NCI-H1092 treated with DMSO at 0.1 percent for 48 hours (cell line): ENCODE measurements at places on chromosomes 6 and 20.

GRCh38 chr20:14583413-14583812, 246.0 kb upstream of the FLRT3 start:
- peak; percentile 34 for DNase-seq

DNA sequence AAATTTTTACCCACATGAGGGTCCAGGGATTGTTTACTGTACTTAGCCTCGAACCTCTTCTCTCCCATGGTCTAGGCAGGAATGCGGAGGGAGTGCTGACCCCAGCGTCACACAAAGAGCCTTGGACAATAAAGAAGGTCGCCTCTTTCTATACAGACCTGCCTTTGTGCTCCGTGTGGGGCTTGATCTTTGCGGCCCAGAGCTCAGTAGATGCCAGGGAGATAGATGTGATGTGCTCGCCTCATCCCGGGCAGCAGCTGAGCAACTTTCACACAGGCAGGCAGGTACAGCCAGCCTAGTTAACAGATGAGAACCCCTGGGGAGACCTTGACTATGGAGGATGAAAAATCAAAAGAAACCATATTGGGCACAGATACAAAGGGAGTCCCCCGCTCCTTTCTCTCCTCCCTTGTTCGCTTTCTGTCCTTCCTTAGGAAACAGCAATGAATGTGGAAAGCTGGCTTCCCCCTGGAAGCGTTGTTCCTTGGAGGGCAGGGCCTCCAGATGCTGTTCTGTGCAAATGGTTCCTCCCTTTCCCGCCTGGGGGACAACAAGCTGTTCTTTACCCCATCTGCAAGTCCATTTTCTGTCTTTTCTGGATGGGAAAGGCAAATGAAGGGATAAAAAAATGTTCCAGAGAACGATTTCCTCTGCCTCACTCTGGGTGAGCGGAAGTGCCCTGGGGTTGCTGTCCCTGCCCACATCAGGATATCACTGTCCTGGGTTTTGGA, 128.3 kb downstream of the OLIG3 start:
- no peak for DNase-seq

DNA sequence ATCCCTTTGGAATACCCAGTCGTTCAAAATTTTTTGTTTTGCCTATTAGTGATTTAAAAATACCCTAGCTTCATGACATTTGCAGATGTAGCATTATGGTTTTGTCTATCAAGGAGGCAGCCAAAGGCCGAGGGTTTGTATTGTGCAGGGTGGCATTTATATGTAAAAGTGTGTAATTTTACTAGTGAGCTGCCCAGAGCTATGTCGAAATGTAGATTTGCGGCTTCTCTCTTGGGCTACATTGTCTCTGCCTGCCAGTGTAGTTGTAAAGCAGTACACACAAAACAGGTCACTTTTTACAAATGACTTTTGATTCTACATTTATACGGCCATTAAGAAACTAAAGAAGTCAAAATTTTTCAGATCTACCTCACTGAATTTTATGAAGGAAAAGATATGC, 87.7 kb downstream of the TSHZ2 start:
- DNase-seq: no peak

GRCh38 chr20:10655720-10656669, 17.8 kb downstream of the JAG1 start:
- DNase-seq: no peak

GRCh38 chr6:125974214-125974866, 12.0 kb upstream of the TRMT11 start:
- peak; percentile 43 for DNase-seq

DNA sequence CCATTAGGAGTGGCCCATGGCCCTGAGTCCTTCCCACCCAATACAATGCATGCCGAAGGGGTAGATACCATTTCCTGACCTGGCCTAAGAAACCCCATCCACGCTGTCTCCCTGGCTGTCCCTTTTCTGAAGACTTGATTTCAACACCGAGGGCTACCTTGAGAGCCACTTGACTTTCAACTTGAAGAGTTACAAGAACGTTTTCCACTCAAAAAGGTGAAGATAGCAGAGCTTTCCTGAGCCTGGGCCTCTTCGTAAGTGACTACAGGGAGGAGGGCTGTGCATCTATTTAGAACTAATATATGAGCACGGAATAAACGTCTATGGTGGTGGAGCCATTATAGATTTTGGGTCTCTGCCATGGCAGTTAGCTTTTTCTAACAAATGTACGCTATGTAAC, 14.4 kb upstream of the PPP1R14C start:
- peak; percentile 57 for DNase-seq

DNA sequence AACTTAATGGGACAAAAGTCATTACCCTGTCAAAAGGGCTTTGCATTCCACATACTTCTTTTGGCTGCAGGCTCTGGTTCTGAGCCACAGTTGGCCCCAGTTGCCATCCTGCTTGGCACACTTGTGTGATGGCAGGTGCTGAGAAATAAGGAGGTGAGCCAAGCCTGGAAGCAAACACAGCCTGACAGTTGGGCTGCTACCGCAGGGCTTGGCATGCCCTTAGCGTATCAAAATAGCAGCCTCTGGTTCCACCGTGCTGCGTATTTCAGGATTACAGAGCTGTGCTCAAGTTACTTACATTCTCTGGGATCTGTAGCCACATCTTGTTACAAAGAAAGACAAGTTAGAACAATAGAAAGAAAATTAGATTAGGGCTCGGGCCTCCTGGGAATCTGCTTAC, 11.1 kb downstream of the MTHFD1L start:
- peak; percentile 73 for DNase-seq

- DNase-seq: no peak
Observed at GRCh38 chr6:56356426-56356825, 109.0 kb upstream of the COL21A1 start.

- DNase-seq: no peak
Observed at GRCh38 chr6:136992113-136992512, 52.7 kb downstream of the IL20RA start.

GRCh38 chr20:53371216-53371615, 222.4 kb downstream of the ZNF217 start:
- DNase-seq: no peak

DNA sequence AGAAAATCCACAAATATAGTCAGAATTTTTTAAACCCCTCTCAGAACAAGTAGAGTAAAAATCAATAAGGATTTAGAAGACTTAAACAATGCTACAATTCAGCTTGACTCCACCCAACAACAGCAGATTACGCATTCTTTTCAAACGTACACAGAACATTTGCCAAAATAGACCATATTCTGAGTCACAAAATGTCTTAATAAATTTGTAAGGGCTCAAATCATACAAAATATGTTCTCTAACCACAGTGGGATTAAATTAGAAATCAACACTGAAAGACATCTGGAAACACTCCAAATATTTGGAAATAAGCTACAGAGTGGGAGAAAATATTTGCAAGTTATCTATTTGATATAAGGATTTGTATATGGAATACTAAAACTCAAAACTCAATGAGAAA, 164.2 kb upstream of the AKAP12 start:
- DNase-seq: no peak

DNA sequence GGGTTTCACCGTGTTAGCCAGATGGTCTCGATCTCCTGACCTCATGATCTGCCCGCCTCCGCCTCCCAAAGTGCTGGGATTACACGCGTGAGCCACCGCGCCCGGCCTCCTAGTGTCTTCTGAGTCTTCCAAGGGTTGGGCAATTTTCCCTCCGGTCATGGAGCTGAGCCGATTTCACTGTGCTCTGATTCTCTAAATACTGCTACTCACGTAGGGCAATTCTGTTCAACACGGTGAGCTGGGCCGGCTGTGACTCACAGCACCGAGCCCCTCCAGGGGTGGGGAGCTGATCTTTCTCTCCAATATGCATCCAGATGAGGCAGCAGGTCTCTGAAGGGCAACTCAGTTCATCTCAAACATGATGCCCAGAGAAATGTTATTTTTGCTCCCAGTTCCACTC, 71.6 kb upstream of the CD93 start:
- DNase-seq: no peak

- peak; percentile 66 for DNase-seq
Observed at GRCh38 chr20:33477386-33478234, 12.3 kb upstream of the CBFA2T2 start.

DNA sequence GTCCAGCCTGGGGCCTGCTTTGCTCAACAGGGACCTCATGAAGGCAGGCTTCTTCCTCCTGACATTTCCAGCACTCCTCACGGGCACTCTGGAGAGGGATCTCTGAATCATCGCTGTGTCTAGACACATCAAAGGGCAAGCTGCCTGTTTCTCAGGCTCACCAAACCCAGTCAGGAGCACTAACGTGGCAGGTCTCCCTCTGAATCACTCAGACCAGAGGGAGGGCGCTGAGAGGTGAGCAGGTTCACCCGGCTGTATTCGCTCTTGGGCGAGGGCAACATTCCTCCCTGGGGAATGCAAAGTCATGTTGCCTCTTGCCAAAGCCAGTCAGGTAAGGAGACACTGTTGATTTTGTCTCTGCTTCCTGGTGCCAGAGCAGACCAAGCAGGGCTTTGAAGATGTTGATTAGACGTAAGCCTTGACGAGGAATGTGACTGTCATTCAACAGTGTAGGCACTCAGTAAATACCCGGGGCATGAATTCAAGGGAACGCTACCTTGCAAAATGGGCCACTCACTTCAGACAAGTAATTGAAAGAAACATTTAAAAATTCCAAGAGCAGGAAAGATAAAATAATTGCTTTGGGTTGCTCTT, 50.1 kb downstream of the CYP24A1 start:
- DNase-seq: no peak

DNA sequence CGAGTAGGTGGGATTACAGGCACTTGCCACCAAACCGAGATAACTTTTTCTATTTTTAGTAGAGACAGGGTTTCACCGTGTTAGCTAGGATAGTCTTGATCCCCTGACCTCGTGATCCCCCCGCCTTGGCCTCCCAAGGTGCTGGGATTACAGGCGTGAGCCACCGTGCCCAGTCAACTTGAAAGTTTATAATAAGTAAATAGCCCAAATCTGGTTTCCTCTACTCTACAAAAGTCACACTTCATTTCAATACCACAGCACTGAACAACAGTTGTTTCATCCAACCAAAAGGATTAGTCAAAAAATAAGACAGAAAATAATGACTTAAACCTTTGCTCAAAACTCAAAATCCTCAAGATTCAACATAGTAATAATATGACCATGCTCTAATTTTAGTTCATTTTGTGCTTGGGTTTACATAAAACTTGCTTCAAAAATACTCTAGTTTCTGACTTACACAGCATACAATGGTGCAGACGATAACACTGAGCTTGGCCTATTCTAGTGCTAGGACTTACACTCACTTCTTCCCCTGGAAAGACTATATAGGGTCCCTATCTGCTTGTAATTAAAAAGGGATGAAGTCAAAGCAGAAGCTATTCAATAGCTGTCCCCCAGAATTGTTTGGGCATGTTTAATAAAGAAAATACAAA, 56.7 kb downstream of the NT5E start:
- DNase-seq: no peak

DNA sequence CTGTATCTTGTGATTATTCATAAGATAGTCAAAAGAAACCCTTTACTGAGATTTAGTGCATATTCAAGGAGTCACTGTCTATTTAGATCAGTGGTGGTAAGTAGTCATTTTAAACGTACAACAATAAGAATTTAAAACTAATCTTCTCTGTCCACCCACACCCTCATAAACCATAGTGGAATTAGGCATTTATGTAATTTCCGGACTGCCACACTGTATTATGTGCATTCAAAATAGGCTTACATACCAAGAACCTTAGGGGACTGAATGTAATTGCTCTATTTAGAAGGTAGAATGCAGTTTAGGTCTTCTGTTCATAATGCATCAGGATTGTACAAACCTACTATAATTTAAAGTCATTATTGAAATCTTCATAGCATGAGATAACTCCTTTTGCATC, 685.4 kb downstream of the TENT5A start:
- DNase-seq: no peak

DNA sequence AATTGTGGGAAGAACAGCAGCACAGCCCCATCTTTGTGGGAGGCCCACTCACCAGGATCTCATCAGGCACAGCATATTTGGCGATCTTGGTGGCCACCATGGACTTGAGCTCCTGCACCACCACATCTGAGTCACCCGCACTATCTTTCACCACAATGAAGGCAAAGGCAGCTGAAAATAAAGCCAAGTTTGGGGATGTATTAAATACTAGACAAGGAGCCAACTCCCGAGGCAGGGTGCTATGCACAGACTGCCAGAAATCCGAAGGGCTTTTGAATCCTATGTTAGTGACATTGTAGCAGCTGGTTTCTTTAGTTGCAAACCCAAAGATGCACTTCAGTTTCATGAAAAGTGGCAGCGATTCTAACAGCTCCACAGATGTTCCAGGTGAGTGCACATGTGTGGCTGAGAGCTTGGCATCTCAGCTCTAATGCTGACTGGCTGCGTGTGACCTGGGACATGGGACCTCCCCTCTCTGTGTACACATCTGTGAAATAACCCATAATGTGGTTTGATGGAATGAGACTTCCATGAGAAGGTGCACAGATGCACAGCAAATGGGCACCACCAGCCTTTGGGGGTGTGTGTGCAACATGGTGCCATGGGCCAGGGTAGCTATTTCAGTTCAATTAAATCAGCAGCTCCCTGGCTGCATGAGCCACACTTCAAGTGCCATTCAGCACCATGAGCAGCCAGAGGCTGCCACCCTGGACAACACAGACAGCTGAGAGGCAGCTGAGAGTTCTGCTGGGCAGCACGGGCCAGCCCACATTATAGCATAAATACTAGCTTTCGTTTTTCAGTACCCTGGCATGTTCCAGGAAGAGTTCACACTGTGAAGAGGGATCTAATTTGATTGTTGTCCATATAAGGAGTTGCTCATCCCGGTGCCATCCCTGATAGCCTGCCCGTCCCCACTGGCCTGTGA, 16.9 kb upstream of the APMAP start:
- peak; percentile 24 for DNase-seq

GRCh38 chr20:50980851-50981713, 22.5 kb downstream of the MOCS3 start:
- DNase-seq: peak; percentile 38

- DNase-seq: no peak
Observed at GRCh38 chr6:154277629-154278017, 79.0 kb downstream of the IPCEF1 start.

DNA sequence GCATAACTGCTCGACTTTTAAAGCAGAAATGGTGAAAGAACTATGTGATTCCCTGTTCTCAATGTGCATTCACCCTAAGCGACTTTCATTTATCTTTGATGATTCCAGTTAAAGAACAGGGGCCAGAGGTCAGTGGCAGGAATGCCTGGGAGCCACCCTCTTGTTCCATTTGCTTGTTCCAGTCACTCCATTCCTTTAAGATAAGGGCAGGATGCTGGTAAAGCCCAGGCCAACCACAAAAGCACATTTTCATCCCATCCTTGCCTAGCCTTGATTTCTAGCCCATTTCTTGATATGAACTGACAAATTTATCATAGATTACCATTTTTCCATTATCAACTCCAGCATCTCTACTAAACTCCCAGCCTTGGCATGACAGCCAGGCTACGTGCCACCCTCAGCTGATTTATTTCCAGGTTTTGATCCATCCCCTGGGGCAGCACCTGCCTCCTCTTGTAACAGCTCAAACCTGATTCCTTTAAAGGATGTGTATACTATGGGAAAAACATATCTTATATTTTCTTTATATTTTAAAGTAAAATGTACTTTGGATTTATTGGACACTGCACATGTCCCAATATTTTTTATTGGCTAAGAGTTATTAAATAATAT, 19.2 kb downstream of the HMGN3 start:
- no peak for DNase-seq
